T-cell (primary cell): ENCODE measurements at places on chromosomes 6 and 20. TPM values are rescaled to one million over a fixed set of nuclear protein-coding genes. Genes with fewer than 3 reads are reported as not detected.

DNA sequence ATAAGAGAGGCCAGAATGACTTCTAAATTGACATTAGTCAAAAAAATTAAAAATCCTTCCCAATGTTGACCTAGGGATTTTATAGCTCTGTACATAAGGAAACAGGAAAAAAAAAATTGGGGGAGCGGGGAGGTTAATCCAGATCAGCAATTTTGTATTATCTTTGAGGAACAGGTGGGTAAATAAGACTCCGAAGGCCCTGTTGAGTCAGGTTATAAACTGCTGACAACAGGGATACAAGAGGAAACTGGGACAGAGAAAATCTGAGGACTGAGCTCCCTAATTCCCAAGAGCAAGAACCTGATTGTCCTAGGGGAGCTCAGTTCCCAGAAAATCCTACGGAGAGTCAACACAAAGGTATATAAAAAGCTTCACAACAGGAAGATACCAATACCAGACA, 26.8 kb upstream of the CRIP3 start:
- no peak for DNase-seq

GRCh38 chr6:128018821-128019220, 118.0 kb upstream of the THEMIS start:
- DNase-seq: no peak

GRCh38 chr6:160069050-160069454, 52.6 kb upstream of the SLC22A1 start:
- DNase-seq: peak; percentile 7

DNA sequence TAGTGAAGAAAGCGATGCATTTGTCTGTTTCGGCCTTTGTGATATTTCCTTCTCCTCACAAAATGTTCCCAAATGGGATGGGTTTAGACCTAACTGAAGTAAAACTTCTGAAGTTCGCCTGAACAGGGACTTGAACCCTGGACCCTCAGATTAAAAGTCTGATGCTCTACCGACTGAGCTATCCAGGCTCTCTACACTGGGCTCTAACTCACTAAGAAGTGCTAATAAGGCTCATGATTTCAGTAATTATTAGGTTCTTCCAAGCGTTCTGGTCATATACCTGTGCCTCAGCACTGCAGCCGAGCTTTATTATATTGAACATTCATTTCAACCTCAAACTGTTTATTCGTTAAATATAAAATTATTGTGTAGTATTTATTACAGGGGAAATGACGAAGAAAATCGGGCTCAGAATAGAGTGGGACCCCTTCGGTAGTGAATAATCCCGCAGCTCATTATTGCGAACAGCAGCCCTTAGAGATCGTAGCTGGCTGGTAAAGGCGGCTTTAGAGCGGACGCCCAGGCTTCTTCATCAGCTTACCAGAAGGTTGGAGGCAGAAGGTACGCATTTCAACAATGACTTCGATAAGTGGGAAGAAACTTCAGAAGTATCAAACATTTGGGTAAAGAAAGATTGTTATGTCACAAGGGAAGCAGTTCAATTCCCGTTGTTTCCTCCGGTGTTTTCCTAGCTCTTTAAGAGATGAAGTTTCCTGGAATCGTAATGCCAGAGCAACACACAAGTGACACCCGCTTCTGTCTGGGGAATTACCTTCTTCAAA, 119.0 kb upstream of the ZNF184 start:
- DNase-seq: no peak

DNA sequence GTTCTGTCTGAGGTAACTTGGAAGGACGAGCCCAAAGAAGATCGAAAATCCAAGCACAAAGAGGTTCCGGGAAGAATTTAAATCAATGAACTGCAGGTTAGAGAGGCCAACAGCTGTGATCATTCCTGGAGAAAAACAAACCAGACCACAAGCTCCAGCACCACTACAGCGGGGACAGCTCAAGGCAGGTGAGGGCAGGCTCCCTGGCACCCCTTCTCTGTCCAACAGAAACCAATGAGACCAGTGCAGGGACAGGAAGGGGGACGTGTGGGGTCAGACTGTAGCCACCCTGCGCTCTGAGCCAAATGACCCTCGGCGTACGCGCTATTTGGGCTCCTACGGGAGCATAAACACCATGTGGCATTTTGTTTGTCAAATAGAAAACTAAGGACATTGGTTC, 139.3 kb downstream of the SLC23A2 start:
- DNase-seq: no peak

DNA sequence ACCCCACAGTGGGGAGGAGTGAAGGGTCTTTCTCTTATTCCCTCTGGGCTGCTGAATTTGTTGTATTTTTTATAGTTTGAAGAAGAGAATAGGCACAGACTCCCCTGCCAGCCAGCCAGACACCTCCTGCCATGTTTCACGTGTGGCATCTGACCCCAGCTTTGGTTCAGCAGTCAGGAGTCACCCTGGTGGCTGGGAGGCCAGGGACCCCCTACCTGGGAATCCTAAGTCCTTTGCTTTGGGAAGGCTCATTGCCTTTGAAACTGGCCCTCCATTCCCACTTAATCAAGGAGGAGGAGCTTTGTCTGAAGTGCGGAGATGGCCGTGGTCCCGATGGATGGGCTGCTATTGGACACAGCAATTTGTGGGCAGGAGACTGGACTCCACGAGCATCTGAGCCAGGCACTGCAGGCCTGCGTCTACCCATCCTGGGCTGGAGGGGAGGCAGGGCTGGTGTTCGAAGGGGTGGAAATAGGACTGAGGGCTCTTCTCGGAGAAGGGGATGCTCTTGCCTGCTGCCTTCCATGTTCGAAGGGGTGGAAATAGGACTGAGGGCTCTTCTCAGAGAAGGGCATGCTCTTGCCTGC, 196.1 kb downstream of the DLL1 start:
- DNase-seq: no peak

DNA sequence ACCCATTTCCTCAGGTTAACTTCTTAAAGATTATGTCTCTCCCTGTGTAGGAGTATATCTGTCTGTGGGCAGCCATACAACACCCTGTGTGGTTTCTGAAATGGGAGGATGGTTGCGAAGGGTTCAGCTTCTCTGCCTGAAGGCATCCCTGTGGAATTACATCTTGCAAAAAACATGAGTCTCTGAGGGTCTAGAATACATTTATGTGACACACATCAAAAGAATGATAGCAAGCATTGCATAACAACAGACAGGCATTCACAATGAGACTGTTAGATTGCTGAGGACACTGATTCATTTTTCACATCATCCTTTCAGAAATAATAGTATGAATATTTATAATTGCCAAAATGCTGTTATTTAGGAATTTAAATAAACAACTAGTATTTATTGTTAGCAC, 670.9 kb downstream of the HTR1B start:
- DNase-seq: no peak

- no peak for DNase-seq
Measured at GRCh38 chr6:101921829-101922450, 528.4 kb downstream of the GRIK2 start.

DNA sequence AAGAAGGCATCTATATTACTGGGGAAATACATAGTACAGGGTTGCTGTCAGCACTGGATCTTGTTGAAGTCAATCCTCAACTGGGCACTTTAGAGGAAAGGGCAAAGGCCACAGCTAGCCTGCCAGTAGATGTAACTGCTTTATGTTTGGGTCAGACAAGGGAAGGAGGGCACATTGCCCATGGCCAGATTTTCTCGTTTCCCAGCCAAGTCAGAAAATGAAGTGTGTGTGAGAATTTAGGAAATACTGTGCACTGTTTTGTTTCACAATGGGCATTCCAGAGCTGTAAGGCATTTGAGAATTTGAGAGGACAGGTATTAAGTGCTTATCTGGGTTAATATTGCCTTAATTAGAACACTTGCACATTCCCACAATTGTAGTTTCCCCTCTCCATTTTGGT, 183.9 kb upstream of the MCHR2 start:
- DNase-seq: no peak

GRCh38 chr6:165845493-165845892, 182.5 kb upstream of the PDE10A start:
- no peak for DNase-seq

DNA sequence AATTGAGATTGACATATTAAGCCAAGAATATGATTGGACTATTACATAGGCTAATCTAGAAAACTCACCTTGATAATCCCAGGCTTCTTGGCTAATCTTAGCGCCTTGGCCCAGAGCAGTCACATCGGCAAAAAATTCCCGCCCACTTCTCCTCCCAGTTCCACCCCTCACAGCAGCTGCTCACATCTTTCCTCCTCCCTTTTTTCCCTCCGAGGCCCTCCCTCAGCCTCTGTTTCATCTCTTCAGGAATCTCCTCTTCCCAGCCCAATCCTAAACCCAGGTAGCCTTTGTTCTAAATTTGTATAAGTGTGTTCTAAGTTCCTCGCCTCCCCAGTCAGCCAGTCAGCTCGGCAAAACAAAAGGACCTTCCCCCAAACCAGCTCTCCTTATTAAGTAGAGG, 184.3 kb downstream of the PRKN start:
- no peak for DNase-seq

- no peak for DNase-seq
Measured at GRCh38 chr6:21202521-21202920, 391.0 kb upstream of the SOX4 start.

- DNase-seq: no peak
Measured at GRCh38 chr20:49562311-49563014, 5.5 kb downstream of the PTGIS start.

GRCh38 chr6:118770112-118770788, 118.9 kb upstream of the CEP85L start:
- DNase-seq: no peak

DNA sequence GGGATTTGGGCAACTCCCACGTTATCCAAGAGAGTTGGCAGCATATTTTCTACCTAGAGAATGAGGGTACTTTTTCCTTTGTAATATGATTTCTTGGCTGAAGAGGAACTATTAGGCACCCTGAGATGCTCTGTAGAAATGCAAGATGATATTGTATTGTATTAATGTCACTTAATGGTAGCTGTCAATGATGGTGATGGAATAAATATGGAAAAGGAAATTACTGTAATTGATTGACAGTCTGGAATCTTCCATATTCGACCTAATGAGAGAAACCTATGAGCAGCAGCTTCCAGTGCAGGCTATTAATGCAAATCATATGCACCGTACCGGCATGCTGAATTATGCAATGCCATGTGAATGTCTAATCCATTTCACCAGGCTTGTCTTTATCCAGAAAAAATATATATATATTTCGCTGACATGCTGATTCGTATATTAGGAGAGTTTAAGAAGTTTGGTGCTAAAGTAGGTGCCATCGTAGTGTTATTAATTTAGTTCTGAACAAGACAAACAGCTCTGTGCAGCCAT, 494.2 kb upstream of the JARID2 start:
- DNase-seq: no peak

DNA sequence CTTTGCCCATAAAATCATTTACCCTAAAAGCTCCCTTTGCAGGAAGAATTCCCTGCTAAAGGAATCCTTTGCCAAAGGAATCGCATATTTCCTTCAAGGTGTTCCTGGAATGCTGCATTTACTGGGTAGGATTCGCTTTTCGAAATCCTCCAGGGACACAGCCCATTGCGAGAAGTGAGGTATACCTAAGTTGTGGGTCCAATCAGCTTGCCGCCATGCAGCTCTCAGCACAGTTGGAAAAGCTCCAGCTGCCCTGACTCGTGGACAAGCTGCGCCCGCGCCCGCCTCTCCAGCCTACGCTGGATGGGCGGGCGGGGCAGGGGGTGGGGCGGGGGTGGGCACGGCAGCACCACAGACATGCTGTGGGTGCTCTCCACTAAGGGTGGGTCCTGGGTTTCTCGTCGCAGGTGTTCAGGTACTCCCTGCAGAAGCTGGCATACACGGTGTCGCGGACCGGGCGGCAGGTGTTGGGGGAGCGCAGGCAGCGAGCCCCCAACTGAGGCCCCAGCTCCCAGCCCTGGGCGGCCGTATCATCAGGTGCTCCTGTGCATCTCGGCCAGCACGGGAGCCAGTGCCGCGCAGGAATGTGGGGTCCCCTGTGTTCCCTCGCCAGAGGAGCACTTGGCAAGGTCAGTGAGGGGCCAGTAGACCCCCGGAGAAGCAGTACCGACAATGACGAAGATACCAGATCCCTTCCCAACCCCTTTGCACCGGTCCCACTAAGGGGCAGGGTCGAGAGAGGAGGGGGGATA, 1.4 kb downstream of the NNAT start:
- DNase-seq: no peak

DNA sequence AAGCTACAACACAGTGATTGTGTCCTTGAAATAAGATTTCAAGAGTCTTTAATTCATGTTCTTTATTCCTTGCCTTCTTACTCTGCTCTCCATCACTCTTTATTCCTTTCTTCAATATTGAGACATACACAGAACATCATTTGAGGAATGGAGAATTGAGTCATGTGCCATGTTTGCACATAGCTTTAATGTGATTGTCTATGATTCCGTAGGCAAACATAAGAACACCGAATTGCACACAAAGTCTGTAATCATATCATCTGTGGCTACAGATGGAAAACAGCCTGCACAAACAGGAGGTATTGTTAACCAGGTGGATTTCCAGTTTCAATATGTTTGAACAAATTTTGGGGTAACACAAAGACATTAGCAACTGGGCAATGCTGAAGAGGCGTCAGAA, 571.6 kb upstream of the GJE1 start:
- no peak for DNase-seq

GRCh38 chr6:27867945-27868300, 44.3 kb downstream of the OR2B2 start:
- no peak for DNase-seq

GRCh38 chr6:33921745-33922144, 117.9 kb upstream of the MLN start:
- no peak for DNase-seq

- DNase-seq: no peak
Measured at GRCh38 chr6:91193446-91193845, 606.6 kb upstream of the MAP3K7 start.

DNA sequence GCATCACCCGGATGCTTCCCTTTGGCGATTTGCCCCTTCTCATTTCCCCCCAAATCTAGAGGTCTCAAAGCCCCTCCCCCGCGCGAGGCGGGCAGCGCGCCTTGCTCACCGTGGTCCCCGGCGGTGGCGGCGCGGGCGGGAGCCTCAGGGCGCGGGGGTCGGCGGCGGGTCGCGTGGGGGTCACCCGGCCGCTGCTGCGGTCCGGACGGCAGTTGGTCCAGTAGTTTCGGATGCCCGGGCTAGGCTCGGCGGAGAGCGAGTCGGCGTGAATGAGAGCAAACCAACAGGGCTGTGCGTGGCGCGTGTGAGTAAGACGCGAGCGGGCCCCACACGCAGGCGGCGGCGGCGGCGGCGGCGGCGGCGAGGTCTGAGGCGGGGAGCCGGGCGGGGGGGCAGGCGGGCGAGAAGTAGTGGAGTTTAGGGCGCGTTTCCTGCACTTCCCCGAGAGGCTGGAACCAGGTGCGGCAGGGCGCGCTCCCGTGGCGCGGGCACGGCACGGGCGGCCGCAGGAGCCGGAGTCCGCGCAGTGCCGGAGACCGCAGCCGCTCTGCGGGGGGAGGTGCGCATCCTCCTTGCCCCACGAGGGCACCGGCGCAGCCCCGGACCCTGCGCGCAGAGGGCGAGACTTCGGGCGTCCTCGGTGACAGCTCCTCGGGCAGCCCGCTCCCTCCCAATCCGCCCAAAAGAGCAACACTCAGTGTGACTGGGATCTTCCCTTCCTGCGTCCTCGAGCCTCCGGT, 567 bp downstream of the HS3ST5 start:
- DNase-seq: no peak

- no peak for DNase-seq
Measured at GRCh38 chr6:45855642-45856394, 159.8 kb downstream of the CLIC5 start.

GRCh38 chr6:166934174-166934573, 22.2 kb downstream of the RNASET2 start:
- no peak for DNase-seq

PRDM13 gene
- total RNA-seq: not detected

NMBR gene
- not detected for total RNA-seq

GHRH gene
- total RNA-seq: not detected
